ENCODE measurements at places on chromosomes 3 and 15.

GRCh38 chr3:130748981-130749380 is 2.4 kb upstream of the PIK3R4 start:
- no peak for DNase-seq

DNA sequence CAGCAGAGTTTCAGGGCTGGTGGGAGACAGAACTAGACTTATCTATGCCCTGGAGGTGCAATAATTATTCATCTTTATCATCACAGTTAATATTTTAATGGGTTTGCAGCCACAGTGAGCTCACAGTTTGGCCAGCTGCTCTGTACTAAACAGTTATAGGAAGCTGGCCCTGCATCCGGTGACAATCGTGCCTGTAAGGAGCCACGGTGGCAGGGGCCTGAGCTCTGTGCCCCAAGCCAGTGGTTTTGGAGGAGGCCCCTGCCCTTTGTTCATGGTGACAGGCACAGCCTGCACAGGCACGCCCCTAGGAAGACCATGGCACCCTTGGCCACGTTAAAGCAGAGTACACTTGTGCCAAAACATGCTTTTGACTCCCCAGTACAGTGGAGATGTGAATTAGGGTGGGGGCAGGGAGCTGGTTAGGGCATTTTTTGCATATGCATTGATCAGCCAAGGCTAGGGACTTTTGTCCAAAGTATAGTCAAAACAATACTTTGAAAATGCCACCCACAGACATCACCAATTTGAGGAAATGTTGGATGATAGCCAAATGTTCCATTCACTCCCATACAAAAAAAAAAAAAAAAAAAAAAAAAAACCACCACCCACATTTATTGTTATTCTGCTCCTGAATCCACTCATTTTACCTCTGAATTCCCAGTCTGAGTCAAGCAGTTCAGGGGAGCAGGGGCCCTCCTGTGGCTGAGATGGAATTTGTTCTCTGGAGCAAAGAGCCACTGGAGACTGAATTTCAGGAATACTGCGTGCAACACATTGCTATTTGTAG is 3.4 kb upstream of the RFTN1 start:
- peak; percentile 66 for DNase-seq

DNA sequence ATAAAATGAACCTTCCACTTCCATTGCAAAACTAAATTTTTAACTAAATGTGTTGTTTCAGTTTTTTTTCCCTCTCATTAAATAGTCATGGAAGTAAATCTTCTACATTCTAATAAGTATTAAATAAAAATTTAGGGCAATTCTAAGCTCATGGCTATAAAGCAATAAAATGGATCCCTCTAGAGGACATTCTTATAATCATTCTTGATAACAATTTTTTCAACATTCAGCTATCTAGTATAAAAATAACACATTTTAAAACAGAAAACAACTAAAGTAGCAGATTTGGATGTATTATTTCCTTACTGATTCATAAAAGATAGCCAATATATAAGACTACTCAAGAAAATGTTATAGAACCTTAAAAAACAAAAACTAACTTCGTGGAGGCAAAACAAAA is 393.1 kb downstream of the PLOD2 start:
- no peak for DNase-seq

- no peak for DNase-seq
Observed at GRCh38 chr15:91968610-91969009, 115.1 kb downstream of the SLCO3A1 start.

GRCh38 chr15:44441095-44441501 is 13.7 kb downstream of the CTDSPL2 start:
- no peak for DNase-seq

- DNase-seq: no peak
Observed at GRCh38 chr3:14352002-14352627, 50.3 kb upstream of the SLC6A6 start.

- no peak for DNase-seq
Observed at GRCh38 chr15:69876064-69876940, 221.4 kb downstream of the TLE3 start.

- no peak for DNase-seq
Observed at GRCh38 chr3:94420931-94421330, 358.1 kb downstream of the NSUN3 start.

GRCh38 chr3:47464588-47464987 is 11.2 kb downstream of the SCAP start:
- DNase-seq: no peak

- DNase-seq: no peak
Observed at GRCh38 chr3:130425484-130425883, 80.0 kb downstream of the COL6A5 start.

DNA sequence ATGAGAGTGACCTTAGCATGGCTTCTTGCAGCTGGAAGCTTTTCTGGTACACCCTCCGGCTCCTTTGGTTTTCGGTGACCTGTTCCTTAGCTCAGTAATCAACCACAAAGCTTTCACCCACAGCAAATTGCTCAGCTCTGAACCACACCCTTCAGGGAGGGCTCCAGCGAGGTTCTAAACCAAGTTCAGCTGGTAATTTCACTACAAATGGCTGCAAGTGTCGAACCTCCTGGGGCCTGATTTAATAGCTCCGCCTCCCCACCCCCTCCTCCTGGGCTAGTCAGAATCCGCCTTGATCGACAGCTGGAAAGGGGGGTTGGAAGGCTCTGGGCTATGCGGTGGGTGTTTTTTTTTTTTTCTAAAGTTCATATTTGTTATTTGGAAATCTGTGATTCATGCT is 150.9 kb upstream of the MCTP2 start:
- DNase-seq: peak; percentile 69

GRCh38 chr15:99055555-99056134 is 48.1 kb upstream of the PGPEP1L start:
- DNase-seq: peak; percentile 46

- no peak for DNase-seq
Observed at GRCh38 chr3:130316169-130316568, 29.3 kb upstream of the COL6A5 start.

GRCh38 chr3:25449857-25450256 is 21.8 kb downstream of the RARB start:
- DNase-seq: no peak

DNA sequence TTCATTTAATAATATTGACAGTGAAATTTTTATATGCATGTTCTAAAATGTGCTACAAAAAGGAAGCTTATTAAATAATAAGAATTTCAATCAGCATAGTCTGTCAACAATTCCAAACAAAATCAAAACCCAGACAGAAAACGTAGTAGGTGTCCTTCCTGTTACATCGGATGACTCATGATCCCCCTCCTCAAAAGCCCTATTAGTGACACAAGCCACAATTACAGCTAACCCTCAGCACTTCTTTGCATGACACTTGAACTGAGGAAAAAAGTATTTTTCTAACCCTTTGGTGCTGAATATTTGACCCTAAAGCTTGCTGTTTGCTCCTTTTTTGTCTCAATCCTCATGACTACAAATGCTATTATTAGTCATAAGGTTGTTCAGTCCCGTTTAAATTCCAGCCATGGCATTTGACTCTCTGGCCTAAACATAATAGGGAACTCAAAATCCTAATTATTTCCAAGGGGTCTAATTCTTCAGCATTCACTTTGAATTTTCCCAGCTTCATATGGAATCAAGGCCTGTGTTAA is 78.1 kb downstream of the COL8A1 start:
- no peak for DNase-seq

DNA sequence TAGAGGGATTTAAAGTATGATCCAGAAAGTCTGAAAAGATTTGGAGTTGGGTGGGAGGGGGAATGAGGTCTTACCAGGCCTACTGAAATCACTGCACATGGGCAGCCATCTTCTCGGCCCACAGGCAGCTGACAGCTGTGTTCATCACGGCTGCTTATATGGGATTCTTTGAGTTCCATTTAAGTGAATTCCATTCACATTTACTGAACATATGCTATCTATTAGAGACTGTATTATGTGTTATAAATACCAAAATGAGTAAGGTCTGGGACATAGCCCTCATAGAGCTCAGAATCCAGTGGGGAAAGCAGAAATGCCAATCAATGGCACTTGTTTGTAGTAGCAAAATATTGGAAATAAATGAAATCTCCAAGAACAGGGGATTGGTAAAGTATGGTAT is 91.1 kb downstream of the TRIM42 start:
- DNase-seq: no peak

GRCh38 chr3:133117342-133117741 is 79.2 kb downstream of the TMEM108 start:
- DNase-seq: no peak

DNA sequence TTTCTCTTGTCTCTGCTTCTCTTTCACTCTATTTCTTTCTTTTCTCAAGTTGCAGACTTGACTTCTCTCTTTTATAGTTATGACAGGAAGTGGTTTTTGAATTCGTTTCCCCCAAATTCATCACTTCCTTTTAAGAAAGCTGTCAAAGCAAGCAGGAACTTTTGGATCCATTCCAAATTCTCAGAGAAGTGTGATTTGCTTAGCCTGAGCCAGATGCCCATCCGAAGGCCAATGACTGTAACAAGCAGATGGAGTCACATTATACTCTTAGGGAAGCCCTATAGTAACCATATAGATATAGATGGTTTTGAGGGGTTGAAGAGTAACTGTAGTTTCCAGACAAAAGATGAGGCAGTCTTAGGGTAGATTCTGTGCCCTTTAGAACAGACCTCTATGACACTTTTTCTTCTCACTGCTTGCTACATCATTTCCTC is 592.0 kb upstream of the KCNMB2 start:
- no peak for DNase-seq

DNA sequence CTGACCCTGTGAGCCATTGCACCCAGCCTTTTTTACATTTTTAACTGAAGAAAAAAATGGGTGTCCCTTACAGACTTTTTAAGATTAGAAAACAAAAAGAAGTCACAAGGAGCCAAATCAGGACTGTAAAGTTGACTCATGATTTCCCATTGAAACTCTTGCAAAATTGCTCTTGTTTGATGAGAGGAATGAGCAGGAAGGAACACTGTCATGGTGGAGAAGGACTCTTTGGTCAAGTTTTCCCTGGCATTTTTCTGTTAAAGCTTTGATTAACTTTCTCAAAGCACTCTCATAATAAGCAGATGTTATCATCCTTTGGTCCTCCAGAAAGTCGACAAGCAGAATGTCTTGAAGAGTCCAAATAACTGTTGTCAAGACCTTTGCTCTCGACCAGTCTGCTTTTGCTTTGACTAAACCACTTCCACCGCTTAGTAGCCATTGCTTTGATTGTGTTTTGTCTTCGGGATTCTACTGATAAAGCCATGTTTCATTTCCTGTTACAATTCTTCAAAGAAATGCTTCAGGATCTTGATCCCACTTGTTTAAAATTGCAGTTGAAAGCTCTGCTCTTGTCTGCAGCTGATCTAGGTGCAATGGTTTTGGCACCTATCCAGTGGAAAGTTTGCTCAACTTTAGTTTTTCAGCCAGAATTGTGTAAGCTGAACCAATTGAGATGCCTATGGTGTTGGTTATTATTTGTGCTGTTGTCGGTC is 369.4 kb downstream of the MAGI1 start:
- no peak for DNase-seq

- no peak for DNase-seq
Observed at GRCh38 chr3:38040401-38040800, 1.4 kb downstream of the DLEC1 start.

DNA sequence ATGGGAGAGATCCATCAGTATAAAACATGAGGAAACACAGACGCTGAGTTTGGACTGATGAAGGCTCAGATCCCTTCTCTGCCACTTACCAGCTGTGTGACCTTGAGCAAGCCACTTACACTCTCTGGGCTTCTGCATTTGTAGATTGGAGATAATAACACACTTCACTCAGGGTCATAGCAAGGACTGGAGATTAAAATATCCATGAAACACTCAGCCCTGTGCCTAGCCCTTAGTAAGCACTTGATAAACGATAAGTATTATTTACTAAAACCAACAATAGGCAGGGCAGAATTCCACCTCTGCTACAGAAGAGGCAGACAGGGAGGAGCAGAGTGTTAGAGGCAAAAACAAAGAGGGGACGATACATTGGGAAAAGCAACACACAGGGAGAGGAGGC is 420.5 kb upstream of the WNT5A start:
- DNase-seq: no peak

DNA sequence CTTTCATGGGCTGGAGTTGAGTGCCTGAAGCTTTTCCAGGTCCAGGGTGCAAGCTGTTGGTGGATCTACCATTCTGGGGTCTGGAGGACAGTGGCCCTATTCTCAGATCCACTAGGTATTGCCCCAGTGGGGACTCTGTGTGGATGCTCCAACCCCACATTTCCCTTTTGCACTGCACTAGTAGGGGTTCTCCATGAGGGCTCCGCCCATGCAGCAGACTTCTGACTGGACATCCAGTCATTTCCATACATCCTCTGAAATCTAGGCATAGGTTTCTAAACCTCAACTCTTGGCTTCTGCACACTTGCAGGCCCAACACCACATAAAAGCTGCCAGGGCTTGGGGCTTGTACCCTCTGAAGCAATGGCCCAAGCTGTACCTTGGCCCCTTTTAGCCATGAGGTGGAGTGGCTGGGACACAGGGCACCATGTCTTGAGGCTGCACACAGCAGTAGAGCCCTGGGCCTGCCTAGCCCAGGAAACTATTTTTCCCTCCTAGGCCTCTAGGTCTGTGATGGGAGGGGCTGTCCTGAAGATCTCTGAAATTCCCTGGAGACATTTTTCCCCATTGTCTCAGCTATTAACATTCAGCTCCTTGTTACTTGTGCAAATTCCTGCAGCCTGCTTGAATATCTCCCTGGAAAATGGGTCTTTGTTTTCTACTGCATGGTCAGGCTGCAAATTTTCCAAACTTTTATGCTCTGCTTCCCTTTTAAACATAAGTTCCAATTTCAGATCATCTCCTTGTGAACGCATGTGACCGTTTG is 6.0 kb upstream of the HACD2 start:
- DNase-seq: no peak

- DNase-seq: no peak
Observed at GRCh38 chr3:115595611-115596275, 27.6 kb upstream of the GAP43 start.

DNA sequence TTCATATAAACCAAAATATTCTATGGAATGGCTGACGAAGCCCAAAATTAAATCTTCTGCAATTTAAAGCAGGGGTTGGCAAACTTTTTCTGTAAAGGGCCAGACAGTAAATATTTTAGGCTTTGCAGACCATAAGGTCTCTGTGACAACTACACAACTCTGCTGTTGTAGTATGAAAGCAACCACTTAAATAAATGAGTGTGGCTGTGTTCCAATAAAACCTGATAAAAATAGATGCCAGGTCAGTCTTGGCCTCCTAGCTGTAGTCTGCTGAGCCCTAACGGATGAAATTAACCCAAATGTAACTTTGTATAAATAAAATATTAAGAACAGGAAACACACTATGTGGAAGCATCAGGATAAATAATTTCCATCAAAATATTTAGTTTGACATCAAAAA is 104.2 kb downstream of the FBXL22 start:
- no peak for DNase-seq
